ENCODE measurements at places on chromosomes 6 and 20.

DNA sequence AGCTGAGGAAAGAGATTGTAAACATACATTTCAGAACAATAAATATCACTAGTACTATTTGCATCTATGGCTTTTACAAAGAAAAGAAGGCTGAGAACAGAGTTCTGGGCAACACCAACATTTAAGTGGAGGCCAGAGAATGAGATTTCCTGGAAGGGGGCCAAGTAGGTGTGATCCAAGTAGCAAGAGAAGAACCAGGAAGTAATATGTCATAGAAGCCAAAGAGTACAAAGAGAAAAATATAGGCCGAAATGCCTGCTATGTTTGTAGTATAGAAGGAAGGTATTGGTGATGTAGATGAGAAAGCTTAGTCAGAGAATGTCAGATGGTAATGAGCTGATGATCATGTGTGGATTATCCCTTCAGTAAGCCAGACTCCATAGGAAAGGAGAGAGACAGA lies 94.5 kb downstream of the PERP start:
- no peak for DNase-seq

DNA sequence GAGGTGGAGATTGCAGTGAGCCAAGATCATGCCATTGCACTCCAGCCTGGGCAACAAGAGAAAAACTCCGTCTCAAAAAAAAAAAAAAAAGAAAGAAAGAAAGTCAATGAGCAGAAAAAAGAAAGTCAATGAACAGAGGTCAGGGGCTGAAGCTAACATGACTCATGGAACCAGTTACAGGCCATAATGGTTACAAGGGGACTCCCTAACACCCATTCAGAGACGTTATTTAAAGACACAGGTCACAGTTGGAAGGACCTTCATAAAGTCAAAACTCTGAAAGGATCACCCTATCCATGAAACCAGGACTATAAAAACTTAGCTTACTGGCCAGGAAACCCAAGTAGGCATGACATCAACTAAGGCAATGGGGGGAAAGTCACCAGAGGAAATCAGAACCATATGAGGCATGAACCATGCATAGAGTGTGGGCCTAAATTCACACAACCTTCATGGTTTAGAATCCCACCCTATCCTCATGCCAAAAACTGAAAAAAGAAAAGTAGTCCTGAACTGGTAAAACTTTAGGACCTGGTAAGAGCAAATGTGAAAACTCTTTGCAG lies 18.2 kb downstream of the FBXL4 start:
- no peak for DNase-seq

DNA sequence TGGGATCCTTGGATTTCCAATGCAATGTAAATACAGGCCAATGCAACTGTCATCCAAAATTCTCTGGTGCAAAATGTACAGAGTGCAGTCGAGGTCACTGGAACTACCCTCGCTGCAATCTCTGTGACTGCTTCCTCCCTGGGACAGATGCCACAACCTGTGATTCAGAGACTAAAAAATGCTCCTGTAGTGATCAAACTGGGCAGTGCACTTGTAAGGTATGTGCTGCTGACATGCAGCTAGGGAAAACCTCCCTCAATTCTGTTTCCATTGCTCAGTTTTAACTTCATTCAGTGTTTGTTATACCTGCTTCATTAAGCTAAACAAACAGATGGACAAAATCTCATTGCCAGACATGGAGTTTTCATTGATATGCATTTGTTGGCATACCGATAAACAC lies 397.1 kb downstream of the ARHGAP18 start:
- DNase-seq = no peak

GRCh38 chr6:9564021-9564420 lies 850.9 kb downstream of the TFAP2A start:
- no peak for DNase-seq

DNA sequence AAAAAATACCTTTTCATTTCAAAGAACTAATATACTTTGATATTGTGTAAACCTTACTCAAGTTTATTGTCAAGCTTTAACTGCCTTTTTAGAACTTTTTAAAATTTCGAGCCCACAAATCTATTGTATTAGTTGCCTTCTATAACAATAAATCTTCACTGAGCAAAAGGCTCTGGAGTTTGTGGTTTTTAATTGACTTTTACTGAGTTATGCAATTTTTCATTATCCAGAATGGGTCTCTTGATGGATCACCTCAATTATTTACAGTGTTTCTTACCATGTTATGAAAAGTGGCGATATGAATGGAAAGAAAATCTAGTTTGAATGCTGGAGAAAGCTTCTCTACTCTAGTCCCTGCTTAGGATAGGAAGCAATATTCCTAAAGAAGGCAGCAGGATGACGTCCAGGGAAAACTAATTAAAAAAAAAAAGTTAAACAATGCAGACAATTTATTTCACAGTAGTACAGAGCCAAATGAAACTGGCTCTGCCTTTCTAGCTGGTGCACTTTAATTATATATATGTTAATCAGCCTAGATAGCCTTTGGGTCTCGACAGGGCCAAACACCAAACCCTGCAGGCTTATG lies 5.0 kb downstream of the ID4 start:
- DNase-seq = no peak

DNA sequence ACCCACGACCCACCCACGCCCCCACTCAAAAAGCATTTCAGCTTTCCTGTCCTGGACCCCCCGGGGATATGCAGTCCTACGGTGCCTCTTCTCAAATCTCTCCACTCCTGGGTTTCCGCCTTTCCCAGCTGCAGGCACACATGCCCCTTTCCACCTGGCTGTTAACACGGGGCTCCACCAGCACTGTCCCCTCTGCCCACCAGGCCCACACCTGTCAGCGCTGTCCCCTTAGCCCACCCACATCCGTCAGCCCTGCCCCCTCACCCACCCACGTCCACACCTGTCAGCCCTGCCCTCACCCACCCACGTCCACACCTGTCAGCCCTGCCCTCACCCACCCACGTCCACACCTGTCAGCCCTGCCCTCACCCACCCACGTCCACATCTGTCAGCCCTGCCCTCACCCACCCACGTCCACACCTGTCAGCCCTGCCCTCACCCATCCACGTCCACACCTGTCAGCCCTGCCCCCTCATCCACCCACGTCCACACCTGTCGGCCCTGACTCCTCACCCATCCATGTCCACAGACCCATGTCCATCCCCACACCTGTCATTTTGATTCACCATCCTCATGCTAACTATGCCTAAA lies 11.6 kb downstream of the RNASET2 start:
- no peak for DNase-seq
